ENCODE measurements at places on chromosomes 4 and X.

DNA sequence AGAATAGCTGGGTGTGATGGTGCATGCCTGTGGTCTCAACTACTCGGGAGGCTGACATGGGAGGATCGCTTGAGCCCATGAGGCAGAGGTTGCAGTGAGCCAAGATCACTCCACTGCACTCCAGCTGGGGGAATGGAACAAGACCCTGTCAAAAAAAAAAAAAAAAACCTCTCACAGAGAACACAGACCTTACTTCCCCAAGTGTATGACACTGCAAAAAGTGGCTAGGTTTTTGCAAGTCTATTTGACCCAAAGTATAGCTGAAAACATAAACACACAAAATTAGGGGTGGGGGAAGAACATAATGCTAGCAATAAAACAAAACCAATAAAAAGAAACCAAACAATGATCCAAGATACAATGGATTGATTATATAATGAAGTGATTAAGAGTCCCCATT, 6.7 kb downstream of the LAMP2 start:
- no peak overlapping the region for H3K4me3 ChIP-seq
- no peak overlapping the region for H3K27ac ChIP-seq
- DNase-seq, result no peak
- H3K4me1 ChIP-seq, result no peaks in the 10 kb centered on the region
- no peaks in the 10 kb centered on the region for H3K36me3 ChIP-seq
- H3K27me3 ChIP-seq, result no peaks in the 10 kb centered on the region

- no peaks in the 10 kb centered on the region for H3K4me1 ChIP-seq
- no peak for DNase-seq
- H3K27ac ChIP-seq, result no peak overlapping the region
- no peak overlapping the region for H3K4me3 ChIP-seq
- no peaks in the 10 kb centered on the region for H3K36me3 ChIP-seq
These were observed 57.1 kb upstream of the NKAP start for GRCh38 chrX:120000490-120001246.

DNA sequence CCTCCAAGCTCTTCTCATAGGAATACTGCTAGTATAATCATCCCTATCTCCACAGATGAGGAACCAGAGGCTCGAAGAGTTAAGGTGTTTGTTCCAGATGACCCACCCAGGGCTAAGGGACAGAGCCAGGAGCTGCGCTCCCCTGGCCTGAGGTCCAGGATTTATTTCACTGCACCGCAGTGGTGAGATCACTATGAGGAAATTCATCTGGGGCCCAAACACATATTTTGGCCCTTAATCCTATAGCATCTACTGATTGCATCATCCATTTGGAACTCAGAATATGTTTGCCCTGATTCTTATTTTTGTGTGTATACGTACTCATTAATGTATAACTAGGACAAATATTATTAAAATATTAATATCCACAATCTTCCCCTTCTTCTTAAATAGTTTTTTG, 100.1 kb upstream of the RBPJ start:
- no peaks in the 10 kb centered on the region for H3K36me3 ChIP-seq
- no peaks in the 10 kb centered on the region for H3K4me1 ChIP-seq
- H3K27ac ChIP-seq, result no peak overlapping the region

- no peak overlapping the region for H3K27ac ChIP-seq
- no peak overlapping the region for H3K4me3 ChIP-seq
- DNase-seq, result no peak
These were observed 18.6 kb downstream of the PI4K2B start for GRCh38 chr4:25252230-25253070.

DNA sequence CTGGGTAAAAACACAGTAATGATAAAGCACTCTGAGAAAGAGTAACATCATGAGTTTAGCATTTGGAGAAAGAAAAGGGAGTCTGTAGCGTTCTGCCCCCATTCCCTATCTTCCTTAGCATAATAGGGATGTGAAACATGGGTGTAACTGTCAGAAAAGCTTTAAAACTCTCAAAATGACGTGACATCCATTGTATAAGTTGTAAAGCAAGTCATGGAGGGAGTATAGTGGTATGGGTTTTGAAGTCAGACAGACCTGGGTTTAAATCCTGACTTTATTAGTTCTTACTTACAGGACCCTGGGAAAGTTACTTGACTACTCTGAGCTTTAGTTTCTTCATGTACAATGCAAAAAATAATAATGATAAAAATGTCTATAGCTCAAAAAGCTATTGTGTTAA, 17.1 kb downstream of the FBXO8 start:
- H3K4me3 ChIP-seq, result no peak overlapping the region
- H3K27ac ChIP-seq, result no peak overlapping the region
- no peaks in the 10 kb centered on the region for H3K27me3 ChIP-seq
- no peaks in the 10 kb centered on the region for H3K36me3 ChIP-seq

- DNase-seq, result no peak
- no peaks in the 10 kb centered on the region for H3K27me3 ChIP-seq
- no peaks in the 10 kb centered on the region for H3K4me1 ChIP-seq
- H3K4me3 ChIP-seq, result no peak overlapping the region
- H3K36me3 ChIP-seq, result no peaks in the 10 kb centered on the region
These were observed 52.8 kb downstream of the GPRIN3 start for GRCh38 chr4:89254847-89255246.

- no peak for DNase-seq
- H3K27ac ChIP-seq, result no peak overlapping the region
- no peaks in the 10 kb centered on the region for H3K36me3 ChIP-seq
- no peaks in the 10 kb centered on the region for H3K4me1 ChIP-seq
- no peaks in the 10 kb centered on the region for H3K27me3 ChIP-seq
These were observed 183.4 kb downstream of the PPP3CA start for GRCh38 chr4:101163936-101164335.

DNA sequence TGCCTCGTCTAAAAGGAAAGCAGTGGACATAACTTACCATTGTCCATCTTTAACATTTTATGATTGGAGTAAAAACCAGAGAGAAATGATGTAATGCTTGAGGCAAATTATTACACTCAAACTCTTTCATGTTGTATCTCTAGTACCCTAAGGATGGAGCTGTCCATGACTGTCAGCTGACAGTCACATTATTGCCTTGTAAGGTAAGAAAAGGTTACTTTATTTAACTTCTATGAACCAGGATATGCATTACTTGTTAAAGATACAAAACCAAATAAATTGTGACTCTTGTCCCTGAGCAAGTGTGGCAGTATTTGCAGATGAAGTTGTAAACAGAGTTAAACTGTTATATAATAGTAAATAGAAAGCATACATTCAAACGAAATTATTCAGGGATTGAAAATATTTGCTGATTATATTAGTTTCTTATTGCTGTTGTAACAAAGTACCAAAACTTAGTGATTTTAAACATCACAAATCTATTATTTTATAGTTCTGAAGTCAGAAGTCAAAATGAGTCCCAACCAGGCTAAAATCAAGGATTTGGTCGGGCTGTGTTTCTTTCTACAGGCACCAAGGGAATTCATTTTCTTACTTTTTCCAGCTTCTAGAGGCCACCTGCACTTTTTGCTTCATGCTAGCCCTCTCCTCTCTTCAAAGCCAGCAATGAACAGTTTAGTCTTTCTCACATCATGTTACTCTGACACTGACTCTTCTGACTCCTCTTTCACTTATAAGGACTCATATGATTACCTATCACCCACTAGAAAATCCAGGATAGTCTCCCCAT, 113.8 kb downstream of the CEP44 start:
- H3K27ac ChIP-seq, result no peak overlapping the region
- H3K4me1 ChIP-seq, result no peaks in the 10 kb centered on the region
- no peak for DNase-seq
- H3K4me3 ChIP-seq, result no peak overlapping the region

DNA sequence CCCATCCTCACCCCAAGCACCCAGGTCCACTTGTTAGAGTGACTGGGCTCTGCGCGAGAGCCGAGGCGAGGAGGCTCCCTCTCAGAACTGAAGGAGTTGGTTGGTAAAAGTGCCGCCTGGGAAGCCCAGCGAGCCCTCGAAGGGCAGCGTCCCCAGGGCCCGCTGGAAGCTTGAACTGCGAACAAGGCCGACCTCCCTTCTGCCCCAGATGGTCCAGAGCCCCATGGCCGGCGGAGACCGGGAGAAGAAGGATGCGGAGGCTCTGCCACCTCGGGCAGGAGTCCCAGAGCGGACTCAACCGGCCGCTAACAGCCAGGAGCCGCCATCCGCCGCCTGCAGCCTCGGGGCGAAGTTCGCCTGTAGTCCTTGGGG, 116.3 kb upstream of the TEX13C start:
- no peaks in the 10 kb centered on the region for H3K27me3 ChIP-seq
- peak overlapping the region; percentile 34 for H3K4me3 ChIP-seq
- H3K36me3 ChIP-seq, result no peaks in the 10 kb centered on the region
